ENCODE measurements at places on chromosomes 6 and 20. TPM values are rescaled to one million over a fixed set of nuclear protein-coding genes. Genes with fewer than 3 reads are reported as not detected.
A peak's percentile ranks its signal among the peaks of the same experiment; 100 is the strongest.

The HLA-DMA gene
- total RNA-seq = 24.3 TPM

- DNase-seq = no peak
Measured at GRCh38 chr20:9070304-9070703, 1.4 kb downstream of the PLCB4 start.

- peak; percentile 87 for DNase-seq
Measured at GRCh38 chr20:40763646-40764295, 74.7 kb upstream of the MAFB start.

DNA sequence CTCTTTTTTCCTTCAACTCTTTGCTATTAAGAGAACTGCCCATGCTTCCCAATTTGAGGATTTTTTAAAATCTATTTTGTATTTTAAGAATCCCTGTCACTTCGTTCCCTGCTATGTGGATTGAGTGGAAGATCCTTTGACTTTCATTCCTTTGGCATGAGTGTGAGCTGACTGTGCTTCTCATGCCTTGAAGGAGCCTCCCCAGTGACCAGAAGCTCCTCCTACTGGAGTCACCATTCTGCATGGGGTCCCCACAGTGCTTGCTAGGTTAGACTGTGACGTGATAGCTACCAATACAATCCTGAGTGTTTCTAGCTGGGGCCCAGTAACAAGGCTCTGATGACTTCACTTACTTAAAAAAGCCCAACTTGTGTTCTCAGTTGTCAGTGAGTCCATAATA, 104.4 kb upstream of the LAMP5 start:
- DNase-seq = no peak

DNA sequence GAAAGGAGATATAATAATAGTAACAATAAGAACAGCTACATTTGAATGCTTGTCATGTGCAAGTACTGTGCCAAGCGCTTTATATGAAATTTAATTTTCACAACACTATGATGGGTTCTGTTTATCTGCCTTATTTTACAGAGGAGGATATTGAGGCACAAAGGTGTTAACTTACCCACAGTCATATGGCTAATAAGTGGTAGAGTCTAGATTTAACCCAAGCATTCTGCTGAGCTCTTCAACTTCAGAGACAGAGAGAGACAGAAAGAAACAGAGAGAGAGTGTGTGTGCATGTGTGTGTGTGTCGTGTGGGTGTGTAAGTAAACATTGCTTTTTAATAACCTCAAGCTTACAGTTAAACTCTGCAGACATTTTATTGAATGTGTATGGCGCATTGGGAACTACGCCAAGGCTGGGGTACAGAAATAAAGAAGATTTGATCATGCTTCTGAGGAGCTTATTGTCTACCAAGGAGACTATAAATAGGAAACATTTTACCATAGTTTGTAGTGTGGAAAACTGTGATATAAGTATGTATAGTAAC, 12.9 kb downstream of the TBPL1 start:
- no peak for DNase-seq

- DNase-seq = no peak
Measured at GRCh38 chr6:43171707-43172103, 636 bp downstream of the SRF start.

GRCh38 chr20:5977223-5977622, 26.8 kb downstream of the MCM8 start:
- no peak for DNase-seq

The PPP2R5D gene
- 49.4 TPM for total RNA-seq

- DNase-seq = no peak
Measured at GRCh38 chr6:155022721-155023120, 27.6 kb downstream of the TIAM2 start.

The BNIP5 gene
- total RNA-seq = not detected

The SLC2A10 gene
- 3.9 TPM for total RNA-seq

The PLCB4 gene
- total RNA-seq = 11.4 TPM

DNA sequence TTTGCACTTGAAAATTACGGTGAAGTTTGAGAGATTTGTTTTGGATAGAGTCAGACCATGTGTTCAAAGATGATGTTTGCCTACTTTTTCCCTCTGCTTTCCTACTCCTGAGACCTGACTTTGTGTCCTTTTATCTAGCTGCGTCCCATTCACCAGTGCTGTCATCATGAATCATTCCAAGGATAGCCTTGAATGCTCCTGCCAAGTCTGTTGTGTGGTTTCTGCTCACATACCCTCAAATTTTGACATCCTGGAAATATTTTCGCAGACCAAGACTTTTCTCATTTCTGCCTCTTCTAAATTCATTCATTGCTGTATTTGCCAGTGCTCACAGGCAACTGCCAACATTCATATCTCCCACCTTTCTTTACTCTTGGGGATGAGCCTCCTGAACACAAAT, 175.9 kb upstream of the SCGN start:
- no peak for DNase-seq

DNA sequence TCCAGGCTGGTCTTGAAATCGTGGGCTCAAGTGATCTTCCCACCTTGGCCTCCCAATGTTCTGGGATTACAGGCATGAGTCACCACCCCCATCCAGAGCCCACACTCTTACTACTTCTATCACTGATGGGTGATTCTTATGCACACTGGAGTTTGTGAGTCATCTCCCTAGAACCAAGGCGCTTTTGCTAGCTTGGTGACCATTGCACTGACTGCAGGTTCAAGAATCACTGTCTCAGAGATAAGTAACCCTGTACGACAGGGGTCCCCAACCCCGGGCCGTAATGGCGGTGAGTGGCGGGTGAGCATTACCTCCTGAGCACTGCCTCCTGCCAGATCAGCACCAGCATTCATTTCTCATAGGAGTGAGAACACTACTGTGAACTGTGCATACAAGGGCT, 118.8 kb downstream of the MAP3K7 start:
- no peak for DNase-seq

DNA sequence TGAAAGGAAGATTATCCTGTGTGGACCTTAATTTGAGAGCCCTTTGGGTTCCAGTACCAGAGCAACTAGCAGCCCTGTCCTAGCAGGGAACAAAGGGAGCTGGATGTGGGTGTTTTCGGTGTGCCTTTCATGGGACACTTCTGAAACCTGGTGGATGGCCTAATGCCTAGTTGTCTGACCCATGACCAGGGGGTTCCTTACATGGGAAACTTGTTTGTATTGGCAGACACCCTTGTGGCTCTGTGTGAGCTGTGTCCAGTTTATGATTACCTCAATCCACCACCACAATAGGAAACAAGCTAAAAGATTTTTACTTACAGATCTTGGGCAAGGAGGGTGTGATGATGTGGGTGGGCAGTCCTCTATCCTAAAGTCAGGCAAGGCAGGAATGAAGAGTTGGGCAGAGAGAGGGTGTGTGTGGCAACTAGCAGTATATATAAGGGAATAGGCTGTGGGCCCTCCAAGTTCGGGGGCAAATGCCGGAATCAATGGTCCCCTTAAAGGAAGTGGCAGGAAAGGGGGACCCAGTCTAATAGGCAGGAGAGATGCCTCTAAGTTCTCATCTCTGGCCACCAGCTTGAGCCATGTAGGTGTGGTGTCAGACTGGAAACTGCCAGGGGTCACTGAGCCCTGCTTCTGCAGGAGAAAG, 264.6 kb downstream of the QKI start:
- no peak for DNase-seq

The HAO1 gene
- total RNA-seq = not detected

DNA sequence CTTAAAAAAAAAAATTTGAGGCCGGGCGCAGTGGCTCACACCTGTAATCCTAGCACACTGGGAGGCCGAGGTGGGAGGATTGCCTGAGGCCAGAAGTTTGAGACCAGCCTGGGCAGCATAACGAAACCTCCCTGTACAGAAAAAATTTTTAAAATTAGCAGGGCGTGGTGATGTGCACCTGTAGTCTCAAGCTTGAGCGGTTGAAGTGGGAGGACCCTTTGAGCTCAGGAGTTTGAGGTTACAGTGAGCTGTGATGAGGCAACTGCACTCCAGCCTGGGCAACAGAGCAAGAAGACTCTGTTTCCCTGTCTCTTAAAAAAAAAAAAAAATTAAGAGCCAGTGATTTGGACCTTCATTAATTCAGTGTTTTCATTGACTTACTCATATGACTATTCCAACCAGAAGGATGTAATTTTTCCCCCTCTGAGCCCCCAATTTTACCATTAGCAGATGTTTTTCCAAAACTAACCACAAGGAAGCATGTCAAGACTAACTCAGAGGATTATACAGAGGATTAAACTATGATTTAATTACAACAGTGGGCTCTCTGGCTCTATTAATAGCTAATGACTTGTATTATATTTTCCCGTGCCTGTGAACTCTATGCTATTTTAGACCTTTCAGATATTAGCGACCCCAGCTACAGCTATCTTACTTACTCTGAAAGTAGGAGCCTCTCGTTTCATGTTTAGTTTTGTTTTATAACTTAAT, 75.1 kb downstream of the ARID1B start:
- no peak for DNase-seq

- no peak for DNase-seq
Measured at GRCh38 chr20:48470141-48470540, 357.7 kb downstream of the PREX1 start.

- no peak for DNase-seq
Measured at GRCh38 chr20:20369250-20370093, 1.6 kb downstream of the INSM1 start.

DNA sequence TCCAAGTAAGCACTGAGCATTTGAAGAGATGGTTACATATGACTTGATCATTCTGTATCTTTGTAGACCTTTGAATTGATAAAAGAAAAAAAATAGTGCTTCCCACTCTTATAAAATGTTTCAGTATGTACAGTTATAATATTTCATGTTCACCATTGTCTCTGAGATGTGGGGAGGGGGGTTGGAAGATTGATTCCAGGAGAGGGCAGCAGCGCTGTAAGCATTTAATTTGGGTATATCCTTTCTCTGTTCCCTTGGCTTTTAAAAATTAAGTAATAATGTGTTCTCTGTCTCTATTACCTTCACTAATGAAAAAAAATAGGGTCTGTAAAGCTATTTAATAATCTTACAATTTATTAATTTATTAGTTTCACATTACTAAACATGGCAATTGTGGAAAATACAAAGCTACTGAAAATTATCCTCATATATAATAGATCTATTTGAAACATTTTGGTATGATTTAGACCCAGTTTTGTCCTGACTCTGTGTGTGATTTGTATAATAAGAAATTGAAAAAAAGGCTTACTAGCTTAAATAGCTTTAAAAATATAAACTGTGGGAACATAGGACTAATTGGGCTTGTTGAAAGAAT, 341.2 kb downstream of the CDKAL1 start:
- DNase-seq = no peak

DNA sequence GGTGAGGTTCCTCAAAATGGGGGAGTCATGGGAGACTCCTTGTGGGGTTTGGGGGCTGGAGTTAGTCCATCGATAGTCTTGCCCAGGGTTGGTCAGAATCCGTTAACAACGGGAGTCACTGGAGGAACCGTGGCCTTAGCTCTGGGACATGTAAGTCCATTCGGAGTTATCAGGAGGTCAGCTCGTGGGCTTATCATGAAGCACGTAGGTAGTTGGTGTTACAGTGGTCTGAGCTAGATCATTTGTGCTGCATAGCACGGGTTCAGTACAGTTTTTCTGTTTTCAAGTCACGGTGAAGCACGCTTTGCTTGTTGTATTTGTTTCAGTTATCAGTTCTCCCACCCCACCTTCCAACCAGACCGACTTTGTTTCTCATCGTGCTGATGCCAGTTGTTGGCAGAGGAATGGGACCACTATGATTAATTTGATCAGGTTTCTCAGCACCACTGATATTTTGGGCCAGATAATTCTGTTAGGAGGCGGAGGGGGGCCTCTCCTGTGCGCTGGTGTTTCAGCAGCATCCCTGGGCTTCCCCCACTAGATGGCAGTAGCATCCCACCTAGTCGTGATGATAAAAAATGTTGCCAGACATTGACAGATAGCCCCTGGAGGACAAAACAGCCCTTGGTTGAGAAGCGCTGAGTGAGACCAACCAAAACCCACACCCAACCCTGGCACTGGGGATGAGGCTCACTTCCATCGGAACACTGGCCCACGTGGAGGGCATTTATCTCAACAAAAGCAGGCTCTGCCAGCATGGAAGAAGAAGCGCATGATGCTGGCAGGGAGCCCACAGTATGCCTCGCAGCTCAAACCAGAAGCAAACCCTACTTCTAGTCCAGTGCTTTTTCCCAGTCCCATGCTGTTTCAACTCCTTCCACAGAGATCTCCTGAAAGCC, 2.2 kb upstream of the APMAP start:
- peak; percentile 95 for DNase-seq

DNA sequence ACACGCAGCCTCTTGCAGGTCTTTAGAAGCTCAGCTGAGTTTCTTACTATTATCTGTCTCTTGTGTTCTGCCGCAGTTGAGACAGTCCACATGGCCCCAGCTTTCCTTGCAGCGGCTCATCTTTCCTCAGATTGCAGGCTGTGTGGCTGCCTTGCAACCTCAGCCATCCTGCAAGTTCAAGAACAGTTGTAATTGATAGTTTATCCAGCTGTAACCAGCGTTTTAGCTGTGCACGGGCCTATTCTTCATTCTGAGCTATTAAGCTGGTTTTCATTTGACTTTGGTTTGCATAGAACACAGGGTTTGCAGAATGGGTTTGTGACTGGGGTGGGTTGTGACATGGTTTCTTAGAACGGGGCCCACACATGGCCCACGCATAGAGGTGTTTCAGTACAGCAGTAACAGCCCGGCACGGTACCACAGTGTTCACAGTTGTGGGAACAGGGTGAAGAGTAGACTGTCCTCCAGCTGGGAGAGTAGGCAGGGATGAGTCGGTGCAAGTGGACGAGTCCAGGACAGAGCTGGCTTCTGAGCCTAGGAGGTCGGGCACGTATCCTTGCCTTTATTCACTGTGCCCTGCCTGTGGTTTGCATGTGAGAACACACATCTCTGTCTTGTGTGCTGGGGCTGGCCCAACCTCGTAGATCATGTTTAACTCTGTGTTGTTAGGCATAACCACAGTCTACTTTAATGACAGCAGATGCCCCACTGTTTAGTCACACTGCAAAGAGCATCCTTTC, 89.2 kb downstream of the RPP40 start:
- no peak for DNase-seq

The CYB5R4 gene
- 14.6 TPM for total RNA-seq

- no peak for DNase-seq
Measured at GRCh38 chr20:10476319-10476724, 41.2 kb downstream of the SLX4IP start.

GRCh38 chr6:85261271-85261670, 188.6 kb upstream of the NT5E start:
- peak; percentile 32 for DNase-seq
